Globus pallidus (tissue), 1 donor: ENCODE measurements at places on chromosomes 2 and 18.

- no peak for DNase-seq
Measured at GRCh38 chr18:39208729-39209128, 1643.1 kb upstream of the CELF4 start.

- DNase-seq = no peak
Measured at GRCh38 chr2:54556621-54557121, 100.5 kb downstream of the SPTBN1 start.

GRCh38 chr2:45782986-45783385 is 131.5 kb downstream of the PRKCE start:
- DNase-seq = peak; percentile 80

GRCh38 chr2:188647430-188648070 is 326.6 kb upstream of the COL3A1 start:
- no peak for DNase-seq

GRCh38 chr2:11264007-11264406 is 80.4 kb downstream of the ROCK2 start:
- no peak for DNase-seq

- no peak for DNase-seq
Measured at GRCh38 chr2:122542646-122543045, 787.2 kb downstream of the TSN start.

DNA sequence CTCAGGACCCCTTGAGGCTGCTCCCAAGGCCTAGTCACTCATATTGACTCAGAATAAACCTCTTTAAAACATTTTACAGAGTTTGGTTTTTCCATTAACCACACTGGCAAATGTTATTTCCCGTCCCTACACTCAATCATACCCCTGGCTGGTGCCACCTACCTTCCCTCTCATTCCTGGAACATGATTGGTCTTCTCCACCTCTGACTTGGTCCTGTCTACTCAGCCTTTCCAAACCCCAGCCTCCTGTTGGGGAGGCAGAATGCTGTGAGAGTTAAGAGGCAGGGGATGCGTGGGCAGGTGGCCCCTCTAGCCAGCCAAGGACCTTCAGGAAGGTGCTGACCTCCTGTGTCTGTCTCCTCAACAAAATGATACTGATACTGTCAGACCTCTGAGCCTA is 149.3 kb downstream of the CABLES1 start:
- no peak for DNase-seq

DNA sequence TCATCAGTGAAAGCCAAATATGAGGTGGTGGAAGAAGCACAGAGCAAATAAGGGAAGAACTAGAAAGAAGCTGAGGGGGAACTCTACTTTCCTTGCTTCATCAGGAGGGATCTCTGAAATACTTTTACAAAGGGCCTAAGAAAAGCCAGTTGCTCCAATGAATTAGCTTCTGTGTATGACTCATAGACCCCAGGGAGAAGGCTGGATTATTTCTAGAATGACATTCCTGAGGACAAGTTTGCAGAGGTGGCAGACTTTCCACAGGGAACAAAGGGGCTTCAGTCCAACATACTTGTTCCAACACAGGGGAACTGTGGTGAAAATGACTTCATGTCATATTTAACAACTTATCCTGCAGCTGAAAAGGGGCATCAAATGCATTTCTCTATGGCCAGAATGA is 29.0 kb downstream of the DOK1 start:
- DNase-seq = no peak

- DNase-seq = no peak
Measured at GRCh38 chr2:196558497-196558896, 81.0 kb upstream of the CCDC150 start.

- DNase-seq = no peak
Measured at GRCh38 chr2:69615969-69616368, 27.6 kb downstream of the AAK1 start.

- DNase-seq = no peak
Measured at GRCh38 chr2:36582951-36583350, 15.0 kb downstream of the FEZ2 start.

- no peak for DNase-seq
Measured at GRCh38 chr2:31526946-31527732, 53.6 kb downstream of the SRD5A2 start.

DNA sequence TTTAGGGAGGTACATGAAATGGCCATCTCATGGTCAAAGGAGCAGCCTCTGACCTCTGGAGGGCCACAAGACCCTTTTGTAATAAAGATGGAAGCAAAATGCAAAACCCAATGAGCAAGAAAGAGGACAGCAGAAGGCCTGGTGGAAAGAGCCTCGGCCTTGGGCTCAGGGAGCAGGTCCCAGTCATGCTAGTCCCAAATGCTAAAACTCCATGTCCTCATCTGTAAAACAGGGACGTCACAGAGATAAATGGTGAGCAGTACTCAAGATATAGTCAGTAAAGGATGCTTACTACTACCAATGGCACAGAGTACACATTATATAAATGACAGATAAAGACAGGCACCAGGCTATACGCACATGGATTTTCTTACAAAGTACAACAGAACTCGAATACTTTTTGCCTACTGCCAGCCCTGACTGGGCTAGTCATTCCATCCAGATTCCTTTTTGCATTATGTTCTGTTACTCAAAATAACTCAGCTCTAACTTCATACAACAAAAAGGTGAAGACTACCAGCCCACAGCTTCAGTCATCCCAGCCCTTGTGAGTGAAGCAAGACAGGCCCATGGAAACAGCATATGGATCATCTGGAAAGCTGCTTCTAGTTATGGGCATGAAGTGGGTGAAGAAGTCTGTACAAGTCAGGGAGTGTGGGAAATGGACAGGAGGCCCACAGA is 64.9 kb upstream of the TFCP2L1 start:
- DNase-seq = no peak

GRCh38 chr2:202529389-202529788 is 105.4 kb upstream of the FAM117B start:
- DNase-seq = no peak

DNA sequence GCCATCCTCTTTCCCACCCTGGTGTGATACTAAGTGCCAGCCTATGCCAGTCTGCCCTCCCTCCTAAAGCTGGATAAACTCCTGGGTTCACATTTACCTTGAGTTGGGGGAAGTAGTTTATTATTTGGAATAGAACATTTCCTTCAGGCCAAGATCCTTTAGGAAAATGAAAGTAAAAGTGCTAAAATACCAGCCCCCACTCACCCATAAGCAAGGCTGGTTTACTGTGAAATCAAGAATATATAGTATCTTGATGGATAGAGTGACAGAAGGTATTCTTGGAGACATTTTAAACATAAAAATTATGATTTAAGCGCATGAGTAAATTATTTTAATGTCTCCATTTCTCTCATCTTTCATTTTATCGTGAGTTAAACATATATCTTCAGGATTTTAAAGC is 27.1 kb downstream of the ZNF532 start:
- DNase-seq = no peak

DNA sequence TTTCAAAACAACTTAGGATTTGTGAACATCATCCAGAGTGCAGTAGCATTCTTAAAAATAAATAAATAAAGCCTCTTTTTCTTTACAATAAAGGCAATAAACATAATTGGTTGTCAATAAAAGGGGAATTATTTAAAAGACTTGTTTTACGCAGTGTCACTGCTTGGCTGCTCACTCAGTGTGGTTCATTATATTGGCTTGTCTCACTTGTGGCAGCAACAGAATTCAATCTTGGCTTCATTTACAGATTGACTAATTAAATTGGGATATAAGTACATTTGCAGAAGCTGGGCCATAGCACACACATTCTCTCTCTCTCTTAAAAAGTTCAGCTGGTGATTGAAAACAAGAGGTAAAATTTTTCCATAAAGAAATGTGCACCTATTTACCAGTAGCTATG is 1027.6 kb downstream of the LRP1B start:
- DNase-seq = peak; percentile 22

- peak; percentile 10 for DNase-seq
Measured at GRCh38 chr2:200199005-200199404, 107.5 kb upstream of the SPATS2L start.

DNA sequence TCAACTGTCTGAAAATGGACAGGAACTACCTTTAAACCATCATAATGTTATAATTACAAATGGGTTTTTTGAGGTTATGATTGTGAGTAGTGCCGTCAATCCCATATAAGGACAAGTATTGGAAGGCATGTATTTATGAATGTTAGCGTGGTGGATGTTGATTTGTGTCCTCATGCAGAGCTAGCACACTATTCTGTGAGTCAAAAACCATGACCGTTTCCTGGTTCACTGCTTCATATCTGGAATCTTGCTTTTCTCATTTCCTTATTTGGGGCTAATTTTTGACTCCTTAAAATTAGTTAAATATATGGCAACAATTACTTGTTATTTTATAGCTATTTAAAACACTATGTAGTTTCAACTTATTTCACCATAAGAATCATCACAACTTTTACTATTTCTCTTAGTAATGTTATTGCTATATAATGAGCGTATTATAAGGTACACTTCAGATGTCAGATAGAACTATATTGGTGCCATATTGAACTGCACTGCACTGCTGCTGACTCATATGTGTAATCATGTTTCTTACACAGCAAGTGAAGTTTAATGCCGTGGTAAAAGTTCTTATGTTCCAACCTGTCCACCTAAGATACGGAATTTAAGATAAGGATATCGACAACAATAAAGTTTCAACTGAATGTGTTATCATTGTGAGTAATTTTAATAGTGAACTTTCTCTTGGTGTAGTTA is 192.8 kb downstream of the PTGR3 start:
- no peak for DNase-seq

GRCh38 chr2:188940171-188940570 is 34.0 kb upstream of the COL3A1 start:
- DNase-seq = no peak

DNA sequence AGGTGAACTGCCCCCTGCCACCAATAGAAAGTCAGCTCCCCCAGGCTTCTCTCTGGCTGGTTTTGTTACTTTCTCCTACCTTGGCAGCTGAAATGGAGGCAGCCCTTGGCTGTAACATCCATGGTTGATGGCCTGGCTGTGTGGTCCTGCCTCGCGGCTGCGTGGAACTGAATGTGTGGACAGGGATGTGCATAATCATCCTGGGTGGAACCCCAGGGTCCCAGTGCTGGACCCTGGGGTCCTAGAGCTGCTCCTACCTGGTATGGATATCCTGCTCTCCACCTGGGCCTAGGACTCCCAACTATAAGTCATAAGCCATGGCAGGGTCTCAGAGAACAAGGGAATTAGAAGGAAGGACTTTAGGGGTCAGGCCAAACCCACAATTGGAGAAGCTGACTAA is 93.5 kb downstream of the CAPN13 start:
- DNase-seq = no peak

DNA sequence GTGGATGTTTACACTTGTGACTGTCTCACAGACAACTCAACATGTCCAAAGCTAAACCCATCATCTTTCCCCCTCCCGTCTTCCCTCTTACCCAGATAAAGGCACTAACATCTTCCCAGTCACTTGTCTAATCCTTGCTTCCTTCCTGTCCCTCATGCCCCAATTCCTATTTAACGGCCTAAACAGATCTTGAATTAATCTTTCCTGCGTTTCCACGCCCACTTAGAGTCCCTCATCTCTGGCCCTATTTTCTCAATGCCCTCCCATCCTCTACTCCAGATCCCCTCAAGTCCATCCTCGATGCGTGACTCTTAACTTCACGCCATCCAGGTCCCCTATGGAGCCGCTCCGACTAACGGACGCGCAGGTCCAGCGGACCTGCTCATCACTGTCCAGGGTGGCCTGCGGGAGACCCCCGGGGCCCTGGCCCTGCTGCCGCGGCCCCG is 682 bp upstream of the SCLY start:
- no peak for DNase-seq

DNA sequence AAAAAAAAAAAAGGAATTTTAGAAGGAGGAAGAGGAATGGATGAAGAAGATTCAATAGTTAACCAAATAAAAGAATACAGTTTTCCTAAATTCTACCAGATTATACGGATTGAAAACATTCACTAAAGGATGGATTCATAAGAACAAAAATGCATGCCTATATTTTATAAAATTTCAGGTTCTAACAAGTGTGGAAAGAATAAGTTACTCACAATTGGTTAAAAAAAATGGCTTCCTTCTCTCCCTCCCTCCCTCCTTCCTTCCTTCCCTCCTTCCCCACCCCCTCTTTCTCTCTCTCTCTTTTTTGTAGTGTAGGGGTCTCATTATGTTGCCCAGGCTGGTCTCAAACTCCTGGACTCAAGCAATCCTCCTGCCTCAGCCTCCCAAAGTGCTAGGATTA is 1.6 kb upstream of the TP53I3 start:
- DNase-seq = no peak

- DNase-seq = no peak
Measured at GRCh38 chr2:111938392-111938791, 40.0 kb downstream of the MERTK start.

DNA sequence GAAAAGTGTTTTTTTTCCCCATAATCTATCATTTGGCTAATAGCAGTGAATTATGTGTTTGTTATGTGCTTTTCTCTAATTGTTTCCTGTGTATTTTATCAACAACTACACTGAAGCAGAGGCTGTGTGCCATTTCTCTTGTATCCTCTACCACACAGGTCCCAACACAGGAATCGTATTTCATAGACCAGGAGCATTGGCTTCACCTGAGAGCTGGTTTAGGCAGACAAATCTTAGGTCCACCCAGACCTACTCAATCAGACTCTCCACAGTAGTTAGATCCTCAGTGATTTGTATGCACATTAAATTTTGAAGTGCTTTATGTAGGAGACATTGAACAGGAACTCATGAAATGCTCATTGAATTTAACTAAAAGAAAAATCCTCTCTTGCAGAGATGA is 109.2 kb downstream of the FSHR start:
- no peak for DNase-seq

- DNase-seq = no peak
Measured at GRCh38 chr2:41241325-41242000, 789.6 kb upstream of the SLC8A1 start.

- DNase-seq = no peak
Measured at GRCh38 chr2:195407783-195408182, 249.2 kb upstream of the SLC39A10 start.

- peak; percentile 65 for DNase-seq
Measured at GRCh38 chr2:103789381-103790095, 1027.7 kb downstream of the TMEM182 start.

- no peak for DNase-seq
Measured at GRCh38 chr2:49251766-49252165, 97.5 kb upstream of the FSHR start.

DNA sequence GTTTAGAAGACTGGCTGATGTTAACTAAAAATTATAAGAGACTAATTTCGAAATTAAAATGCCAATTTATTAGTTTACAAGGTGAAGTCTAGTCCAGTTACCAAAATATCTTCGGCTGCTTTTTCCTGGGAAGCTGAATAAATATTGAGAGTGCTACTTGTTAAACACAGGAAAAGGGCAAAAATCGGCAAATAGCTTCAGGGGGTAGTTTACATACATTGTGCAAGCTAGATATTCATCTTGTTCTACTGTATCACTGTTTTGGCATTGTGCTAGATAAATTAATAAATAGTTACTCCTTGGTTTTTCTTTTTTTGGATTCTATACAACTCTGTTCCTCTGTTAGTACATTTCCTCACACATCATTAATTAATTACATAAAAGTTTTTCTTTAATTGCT is 29.3 kb downstream of the NHEJ1 start:
- no peak for DNase-seq

- no peak for DNase-seq
Measured at GRCh38 chr2:32330136-32330535, 26.7 kb upstream of the BIRC6 start.

GRCh38 chr2:199962203-199962602 is 6.8 kb downstream of the MAIP1 start:
- DNase-seq = no peak
